ENCODE measurements at places on chromosomes 12 and 14.

DNA sequence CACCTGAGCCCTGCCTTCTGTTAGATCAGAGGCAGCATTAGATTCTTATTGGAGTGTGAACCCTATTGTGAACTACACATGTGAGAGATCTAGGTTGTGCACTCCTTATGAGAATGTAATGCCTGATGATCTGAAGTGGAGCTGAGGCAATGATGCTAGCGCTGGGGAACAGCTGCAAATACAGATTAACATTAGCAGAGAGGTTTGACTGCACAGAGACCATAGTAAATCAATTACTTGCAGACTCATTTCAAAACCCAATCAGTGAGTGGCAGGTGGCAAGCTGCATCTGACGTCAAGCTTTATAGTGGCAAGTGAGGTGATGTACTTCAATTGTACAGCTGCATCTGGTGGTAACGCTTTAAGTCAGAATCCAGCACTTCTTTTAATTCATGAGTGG lies 141.6 kb downstream of the GPHN start:
- DNase-seq: no peak

- DNase-seq: no peak
Observed at GRCh38 chr14:66628636-66629035, 120.7 kb downstream of the GPHN start.

DNA sequence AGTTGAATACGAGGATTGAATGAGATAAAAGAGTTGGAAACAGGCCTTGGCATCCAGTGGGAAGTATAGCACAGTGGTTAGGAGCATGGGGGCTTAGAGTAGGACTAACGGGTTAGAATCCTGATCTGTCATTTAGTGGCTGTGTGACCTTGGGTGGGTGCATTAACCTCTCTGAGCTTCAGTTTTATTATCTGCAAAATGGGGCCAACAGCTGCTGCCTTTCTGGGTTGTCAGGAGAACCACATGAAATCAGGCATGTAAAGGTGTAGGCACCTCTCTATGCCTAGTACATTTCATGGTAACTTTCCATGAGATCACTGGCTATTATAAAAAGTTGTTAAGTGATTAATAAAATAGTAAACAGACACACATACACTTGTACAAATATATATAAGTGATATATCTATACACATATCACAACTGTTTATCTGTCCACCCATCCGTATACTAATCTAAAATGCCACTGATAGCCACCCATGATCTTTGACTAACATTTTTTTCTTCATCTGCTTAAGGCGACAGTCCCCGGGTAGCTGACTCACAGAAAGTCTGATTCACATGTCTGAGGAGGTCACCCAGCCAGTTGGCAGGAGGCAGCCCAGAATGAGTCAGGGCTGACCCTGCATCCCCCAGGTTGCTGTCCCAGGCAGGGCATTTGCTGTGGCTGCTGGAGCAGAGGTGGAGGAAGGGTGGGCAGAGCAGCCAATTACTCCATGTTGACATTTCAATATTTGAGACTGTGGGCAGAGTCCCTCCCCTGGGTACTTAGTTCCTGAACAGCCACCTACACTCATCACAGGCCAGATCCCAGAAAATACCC lies 125.6 kb upstream of the NOS1 start:
- DNase-seq: no peak

GRCh38 chr12:43292699-43293098 lies 259.3 kb downstream of the ADAMTS20 start:
- no peak for DNase-seq
